ENCODE measurements at places on chromosomes 16 and 17. TPM values are rescaled to one million over a fixed set of nuclear protein-coding genes. Genes with fewer than 3 reads are reported as not detected.

Gene CCL8
- total RNA-seq: 0.52 TPM

Gene ZNF771
- 13.0 TPM for total RNA-seq

Gene CBX8
- total RNA-seq: 3.0 TPM

Gene AMZ2
- total RNA-seq: 62.8 TPM

Gene SDK2
- total RNA-seq: 5.6 TPM

Gene IRX5
- 0.59 TPM for total RNA-seq

DNA sequence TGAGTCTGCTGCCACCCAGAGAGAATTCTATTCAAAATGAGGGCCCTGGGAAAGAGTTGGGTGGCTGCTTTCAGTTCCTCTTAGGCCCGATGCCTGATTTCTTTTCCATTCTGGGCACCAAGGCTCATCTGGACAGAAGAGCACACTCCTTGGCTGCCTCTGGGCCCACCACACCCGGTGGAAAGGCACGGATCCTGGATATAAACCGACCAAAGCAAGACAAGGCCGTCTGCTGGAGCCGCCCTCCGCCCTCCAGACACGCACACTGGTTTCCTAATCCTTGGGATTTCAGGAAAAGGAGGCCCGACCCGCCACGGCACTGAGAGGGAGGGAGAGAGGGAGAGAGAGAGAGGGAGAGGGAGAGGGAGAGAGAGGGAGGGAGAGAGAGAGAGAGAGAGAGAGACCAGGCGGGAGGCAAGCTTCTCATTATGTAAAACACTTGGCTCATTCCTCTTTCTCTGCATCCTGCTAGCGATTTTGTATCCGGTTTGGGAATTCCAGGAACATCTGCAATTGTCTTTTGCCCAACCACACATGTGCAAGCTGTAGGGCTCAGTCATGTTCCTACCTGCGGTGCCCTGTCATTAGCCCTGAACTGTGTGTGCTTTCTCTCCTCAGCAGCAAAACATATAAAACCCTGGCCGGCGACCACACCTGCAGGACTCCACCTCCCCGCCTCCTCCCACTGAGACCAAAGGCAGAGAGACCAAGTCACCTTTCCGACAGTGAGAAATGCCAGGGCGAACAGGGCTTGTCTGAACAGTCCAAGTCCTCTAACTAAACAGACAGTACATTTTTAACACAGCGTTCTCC lies 347.2 kb downstream of the SOX9 start:
- H3K4me1 ChIP-seq: no peaks in the 10 kb centered on the region
- H3K4me3 ChIP-seq: no peak overlapping the region
- H3K27ac ChIP-seq: no peak overlapping the region
- DNase-seq: peak; percentile 72

DNA sequence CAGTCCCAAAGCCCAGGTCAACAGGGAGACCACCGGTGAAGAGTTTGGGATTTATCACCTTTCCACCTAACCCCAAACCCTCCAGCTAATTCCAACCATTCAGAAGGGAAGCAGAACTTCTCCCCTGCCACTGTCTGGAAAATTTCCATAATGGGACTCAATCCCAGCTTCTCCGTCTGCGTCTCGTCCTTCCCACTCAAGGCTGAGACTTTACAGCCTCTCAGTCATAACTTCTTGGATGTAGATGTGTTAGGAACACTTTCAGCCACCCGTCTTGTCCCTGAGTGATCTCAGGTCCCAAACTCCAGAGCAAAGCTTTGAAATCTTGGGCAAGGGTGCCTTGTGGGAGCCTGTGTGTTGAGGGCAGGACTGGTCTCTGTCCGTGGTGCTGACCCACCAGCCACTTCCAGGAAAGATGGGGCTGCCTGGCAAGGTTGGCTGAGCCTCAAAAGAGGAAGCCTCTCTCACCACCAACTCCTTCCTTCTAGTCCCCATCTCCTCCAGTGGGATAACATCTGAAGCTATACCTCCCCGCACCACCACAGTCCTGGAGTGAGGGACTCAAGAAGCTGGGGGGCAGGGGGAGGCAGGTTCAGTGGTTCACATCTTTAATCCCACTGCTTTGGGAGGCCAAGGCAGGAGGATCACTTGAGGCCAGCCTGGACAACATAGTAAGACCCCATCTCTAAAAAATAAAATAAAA lies 9.3 kb downstream of the GAS2L2 start:
- no peaks in the 10 kb centered on the region for H3K36me3 ChIP-seq
- no peak for DNase-seq
- H3K4me1 ChIP-seq: no peaks in the 10 kb centered on the region
- H3K4me3 ChIP-seq: no peak overlapping the region
- no peak overlapping the region for H3K27ac ChIP-seq
- no peaks in the 10 kb centered on the region for H3K27me3 ChIP-seq

GRCh38 chr17:21843951-21844590 lies 151.7 kb downstream of the KCNJ18 start:
- H3K36me3 ChIP-seq: no peaks in the 10 kb centered on the region
- peaks cover 24% of the 10 kb centered on the region for H3K27me3 ChIP-seq
- no peak overlapping the region for H3K4me3 ChIP-seq
- H3K27ac ChIP-seq: no peak overlapping the region
- no peak for DNase-seq

DNA sequence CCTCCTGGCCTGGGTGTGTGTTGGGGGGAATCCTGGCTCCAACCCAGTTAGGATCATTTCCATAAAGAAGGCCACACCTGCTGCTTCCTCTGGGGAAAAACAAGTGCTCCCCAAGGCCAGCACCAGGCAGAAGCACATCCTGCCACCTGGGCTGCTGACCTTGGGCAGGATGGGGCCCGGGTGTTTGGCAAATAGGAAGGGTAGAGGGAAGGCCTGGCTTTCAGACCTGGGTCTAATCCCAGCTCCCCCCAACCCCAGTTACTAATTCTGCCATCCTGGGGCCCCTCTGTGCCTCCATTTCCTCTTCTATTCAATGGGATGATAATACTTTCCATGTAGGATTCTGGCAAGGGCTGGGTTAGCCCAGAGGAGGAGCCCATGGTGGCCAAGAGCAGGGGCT lies 3.0 kb upstream of the NLRC5 start:
- H3K27me3 ChIP-seq: no peaks in the 10 kb centered on the region
- DNase-seq: no peak
- peaks cover 43% of the 10 kb centered on the region for H3K4me1 ChIP-seq
- no peak overlapping the region for H3K4me3 ChIP-seq

DNA sequence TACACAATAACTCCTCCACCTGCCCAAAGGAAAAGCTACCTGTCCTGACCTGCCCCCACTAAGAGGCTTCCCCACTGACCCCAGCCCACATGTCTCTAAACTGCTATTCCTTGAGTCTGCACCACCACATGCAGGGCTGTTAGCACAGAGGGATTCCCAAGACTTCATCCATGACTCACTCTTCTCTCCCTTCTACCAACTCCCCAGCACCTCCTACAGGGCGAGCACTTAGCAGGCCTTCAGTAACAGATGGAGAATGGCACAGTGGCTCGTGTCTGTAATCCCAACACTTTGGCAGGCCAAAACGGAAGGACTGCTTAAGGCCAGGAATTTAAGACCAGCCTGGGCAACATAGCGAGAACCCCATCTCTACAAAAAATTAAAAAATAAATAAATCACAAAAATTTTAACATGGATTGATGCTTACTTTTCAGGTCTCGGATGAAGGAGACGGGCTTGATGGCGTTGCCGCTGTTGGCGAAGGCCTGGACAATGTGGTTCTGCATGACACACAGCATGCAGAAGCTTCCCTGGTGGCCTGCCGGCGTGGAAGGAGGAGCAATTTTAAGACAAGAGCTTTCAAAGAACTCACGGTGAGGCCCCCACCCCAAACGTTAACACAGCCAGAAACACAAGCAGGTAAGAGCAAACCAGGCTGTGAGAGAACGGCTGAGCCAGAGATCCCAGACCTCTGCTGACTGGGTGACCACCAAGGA lies 12.0 kb downstream of the USP36 start:
- H3K27me3 ChIP-seq: no peaks in the 10 kb centered on the region
- no peak overlapping the region for H3K4me3 ChIP-seq
- DNase-seq: no peak
- no peaks in the 10 kb centered on the region for H3K4me1 ChIP-seq
- H3K27ac ChIP-seq: no peak overlapping the region

- H3K4me3 ChIP-seq: no peak overlapping the region
- no peak overlapping the region for H3K27ac ChIP-seq
- H3K36me3 ChIP-seq: no peaks in the 10 kb centered on the region
- H3K27me3 ChIP-seq: no peaks in the 10 kb centered on the region
Measured at GRCh38 chr17:8791910-8792270, 7.3 kb downstream of the MFSD6L start.

- peaks cover 8% of the 10 kb centered on the region for H3K4me1 ChIP-seq
- no peaks in the 10 kb centered on the region for H3K27me3 ChIP-seq
- H3K27ac ChIP-seq: no peak overlapping the region
- no peak for DNase-seq
- no peaks in the 10 kb centered on the region for H3K36me3 ChIP-seq
Measured at GRCh38 chr17:66944351-66945146, 20.0 kb upstream of the CACNG4 start.

DNA sequence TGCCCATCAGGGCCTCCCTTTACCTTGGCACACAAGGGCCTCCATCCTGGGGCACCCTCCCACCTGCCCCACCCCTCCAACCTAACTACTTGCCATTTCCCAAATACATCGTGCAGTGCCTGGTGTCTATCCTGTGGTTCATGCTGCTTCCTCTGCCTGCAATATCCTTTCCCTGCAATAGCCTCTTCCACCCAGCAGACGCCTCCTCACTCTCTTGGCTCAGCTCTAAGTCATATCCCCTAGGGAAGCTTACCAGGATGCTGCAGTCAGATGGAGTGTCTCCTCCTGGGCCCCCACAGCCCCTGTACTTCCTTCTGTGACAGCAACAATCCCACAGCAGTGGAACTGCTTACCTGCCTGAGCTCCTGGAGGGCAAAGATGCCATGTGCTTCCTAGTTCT lies 36.7 kb downstream of the CCDC182 start:
- H3K27ac ChIP-seq: no peak overlapping the region
- H3K27me3 ChIP-seq: no peaks in the 10 kb centered on the region
- no peak overlapping the region for H3K4me3 ChIP-seq

GRCh38 chr17:41658846-41659245 lies 29.8 kb upstream of the EIF1 start:
- H3K27me3 ChIP-seq: no peaks in the 10 kb centered on the region
- H3K27ac ChIP-seq: no peak overlapping the region
- no peak for DNase-seq
- H3K36me3 ChIP-seq: no peaks in the 10 kb centered on the region
- H3K4me1 ChIP-seq: no peaks in the 10 kb centered on the region

DNA sequence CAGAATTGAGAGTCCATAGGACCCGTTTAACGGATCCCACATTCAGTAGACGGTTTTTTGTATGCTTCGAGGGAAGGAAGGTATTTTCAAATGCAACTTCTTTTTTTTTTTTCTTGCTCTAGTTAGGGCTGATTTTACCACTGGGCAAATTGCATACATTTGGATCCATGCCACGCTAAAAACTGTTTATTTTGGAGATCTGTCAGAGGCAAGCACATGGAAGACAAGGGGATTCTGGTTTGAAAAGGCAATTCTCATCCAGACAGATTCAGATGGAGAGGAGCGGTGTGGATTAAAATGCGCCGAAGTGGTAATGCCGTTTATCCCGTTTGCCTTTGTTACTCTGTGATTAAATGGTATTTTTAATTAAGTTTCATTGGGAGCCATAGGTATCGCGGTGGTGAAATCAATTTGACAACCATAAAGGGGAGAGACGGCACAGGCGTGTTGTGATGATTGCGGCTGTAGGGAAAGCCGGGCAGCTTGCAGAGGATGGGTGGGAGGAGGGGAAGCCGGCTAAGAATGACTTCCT lies 170.4 kb downstream of the IRX3 start:
- H3K4me1 ChIP-seq: no peaks in the 10 kb centered on the region
- no peak overlapping the region for H3K27ac ChIP-seq
- DNase-seq: no peak

- H3K27ac ChIP-seq: no peak overlapping the region
- no peaks in the 10 kb centered on the region for H3K36me3 ChIP-seq
- no peak overlapping the region for H3K4me3 ChIP-seq
- H3K27me3 ChIP-seq: no peaks in the 10 kb centered on the region
Measured at GRCh38 chr17:27904534-27905446, 11.6 kb upstream of the LYRM9 start.

GRCh38 chr16:9393591-9393990 lies 302.1 kb downstream of the HAPSTR1 start:
- H3K27me3 ChIP-seq: no peaks in the 10 kb centered on the region
- no peaks in the 10 kb centered on the region for H3K4me1 ChIP-seq
- H3K4me3 ChIP-seq: no peak overlapping the region
- no peak overlapping the region for H3K27ac ChIP-seq
- DNase-seq: no peak

GRCh38 chr16:69191136-69191535 lies 4.2 kb downstream of the SNTB2 start:
- H3K27ac ChIP-seq: no peak overlapping the region
- no peak overlapping the region for H3K4me3 ChIP-seq
- DNase-seq: no peak

DNA sequence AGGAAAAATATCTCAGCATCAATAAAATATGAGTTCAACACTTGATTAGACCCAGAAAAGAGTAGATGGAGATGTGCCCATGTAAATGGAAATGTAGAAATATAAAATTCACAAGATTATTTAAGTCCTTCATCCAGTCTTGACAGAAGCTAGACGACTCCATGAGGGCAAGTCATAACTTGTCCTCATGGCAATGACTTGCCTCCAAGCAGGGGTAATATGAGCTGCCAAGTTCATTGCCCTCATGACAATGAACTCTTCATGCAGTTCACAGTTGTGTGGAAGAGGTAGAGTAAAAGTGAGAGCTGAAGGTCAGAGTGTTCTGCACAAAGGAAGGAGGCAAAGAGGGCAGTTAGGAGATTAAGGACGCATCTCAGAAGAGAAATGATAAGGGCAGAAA lies 22.3 kb downstream of the CDH11 start:
- H3K36me3 ChIP-seq: no peaks in the 10 kb centered on the region
- no peak for DNase-seq
- no peak overlapping the region for H3K4me3 ChIP-seq
- no peak overlapping the region for H3K27ac ChIP-seq

GRCh38 chr16:48053418-48053745 lies 102.4 kb downstream of the ABCC12 start:
- H3K4me1 ChIP-seq: no peaks in the 10 kb centered on the region
- H3K27ac ChIP-seq: no peak overlapping the region
- DNase-seq: no peak
- H3K36me3 ChIP-seq: no peaks in the 10 kb centered on the region
- H3K27me3 ChIP-seq: no peaks in the 10 kb centered on the region
